AG10803 (cell line): ENCODE measurements at places on chromosomes 2 and 18.

DNA sequence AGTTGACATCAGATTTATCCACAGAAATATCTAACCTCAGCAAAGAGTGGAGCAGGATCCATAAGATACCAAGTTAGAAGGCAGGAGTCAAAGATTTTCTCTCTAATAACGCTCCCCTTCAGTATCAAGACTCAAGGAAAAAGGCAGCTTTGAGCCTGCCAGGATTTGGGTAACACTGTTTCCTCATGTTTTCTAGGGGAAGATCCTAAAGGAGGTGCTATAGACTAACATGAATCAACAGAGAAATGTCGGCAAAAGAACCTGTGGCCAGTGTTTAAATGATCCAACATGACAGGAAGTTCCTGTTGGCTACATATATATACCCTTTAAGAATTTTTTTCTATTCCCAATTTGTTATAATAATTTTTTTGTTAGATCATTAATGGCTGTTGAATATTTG lies 402.3 kb downstream of the TGIF1 start:
- DNase-seq = no peak

- DNase-seq = no peak
Measured at GRCh38 chr2:213991453-213992108, 419.3 kb upstream of the VWC2L start.

GRCh38 chr2:229230256-229230655 lies 40.8 kb downstream of the PID1 start:
- DNase-seq = no peak

- no peak for DNase-seq
Measured at GRCh38 chr2:159802673-159803072, 4.7 kb upstream of the CD302 start.

GRCh38 chr2:82539280-82539621 lies 1919.8 kb downstream of the SUCLG1 start:
- DNase-seq = no peak

- no peak for DNase-seq
Measured at GRCh38 chr18:69491576-69491975, 90.9 kb downstream of the DOK6 start.

DNA sequence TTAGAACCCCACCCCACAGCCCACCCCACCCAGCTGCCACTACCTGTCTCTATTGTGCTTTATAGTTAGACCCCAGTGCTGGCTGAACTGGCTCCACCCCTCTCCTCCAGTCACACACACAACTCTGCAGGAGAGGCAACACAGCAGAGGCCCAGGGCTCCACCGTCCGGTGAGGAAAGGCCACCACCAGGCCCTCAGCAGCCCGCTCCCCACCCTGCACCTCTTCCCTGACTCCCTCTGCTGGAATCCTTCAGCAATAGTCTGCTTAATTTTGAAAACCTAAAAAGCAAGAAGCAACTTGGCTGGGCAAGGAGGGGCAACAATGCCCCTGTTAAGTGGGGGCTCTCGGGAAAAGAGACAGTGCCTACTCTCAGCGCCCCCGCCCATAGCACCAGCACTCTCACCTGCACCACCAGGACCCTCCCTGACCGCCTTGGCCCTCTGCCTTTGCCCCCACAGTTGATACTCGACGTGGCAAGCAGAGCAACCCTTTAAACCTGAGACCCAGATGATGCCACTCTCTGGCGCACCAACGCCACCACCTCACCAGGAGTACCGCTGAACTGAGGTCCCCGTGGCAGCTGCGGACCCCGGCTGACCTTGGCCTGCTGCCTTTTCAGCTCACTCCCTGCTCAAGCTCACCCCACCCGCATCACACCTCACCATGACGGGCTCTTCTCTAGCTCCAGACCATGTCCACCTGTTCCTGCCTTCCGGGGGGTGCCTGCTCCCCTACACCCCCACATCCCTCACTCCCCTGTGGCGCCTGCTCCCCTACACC lies 45.7 kb downstream of the NDUFA10 start:
- peak; percentile 39 for DNase-seq

DNA sequence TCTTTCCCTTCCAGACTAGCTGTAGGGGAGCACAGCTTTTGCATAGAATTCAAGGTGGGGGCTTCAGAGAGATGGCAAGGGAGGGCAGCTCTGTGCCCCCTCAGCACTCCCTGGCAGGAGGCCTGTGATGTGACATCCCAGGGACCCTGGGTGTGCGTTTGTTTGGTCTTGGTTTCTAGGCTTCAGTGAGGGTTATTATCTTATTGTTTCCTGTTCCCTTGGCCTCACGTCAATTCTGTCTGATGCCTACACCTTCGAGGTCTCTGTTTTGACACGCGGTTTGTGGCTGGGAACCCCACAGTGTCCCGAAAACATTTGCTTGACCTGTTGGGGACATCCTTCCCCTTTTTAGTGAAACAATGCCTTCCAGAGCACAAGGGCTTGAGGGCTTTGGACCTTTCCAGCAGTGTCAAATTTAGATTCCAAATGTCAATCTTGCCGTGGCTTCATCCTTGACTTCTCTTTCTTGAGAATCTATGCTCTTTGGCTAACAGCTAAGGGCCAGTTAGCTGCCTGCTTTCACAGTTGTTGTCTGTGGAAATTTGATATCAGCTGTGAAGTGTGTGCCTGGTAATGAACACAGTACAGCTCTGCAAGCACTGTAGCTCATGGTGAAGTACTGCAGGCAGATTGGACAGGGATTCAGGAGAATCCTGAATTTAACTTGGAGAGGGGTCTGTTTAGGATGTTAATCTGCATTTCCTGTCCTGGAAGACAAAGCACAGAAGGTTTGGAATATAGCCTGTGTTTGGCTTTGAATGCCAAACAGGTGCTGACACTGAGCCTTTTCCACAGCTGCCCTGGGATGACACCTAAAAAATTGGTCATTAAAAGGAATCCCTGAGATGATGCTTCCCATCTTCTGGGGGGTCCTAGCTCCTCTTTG lies 108.2 kb upstream of the CXCR4 start:
- no peak for DNase-seq

DNA sequence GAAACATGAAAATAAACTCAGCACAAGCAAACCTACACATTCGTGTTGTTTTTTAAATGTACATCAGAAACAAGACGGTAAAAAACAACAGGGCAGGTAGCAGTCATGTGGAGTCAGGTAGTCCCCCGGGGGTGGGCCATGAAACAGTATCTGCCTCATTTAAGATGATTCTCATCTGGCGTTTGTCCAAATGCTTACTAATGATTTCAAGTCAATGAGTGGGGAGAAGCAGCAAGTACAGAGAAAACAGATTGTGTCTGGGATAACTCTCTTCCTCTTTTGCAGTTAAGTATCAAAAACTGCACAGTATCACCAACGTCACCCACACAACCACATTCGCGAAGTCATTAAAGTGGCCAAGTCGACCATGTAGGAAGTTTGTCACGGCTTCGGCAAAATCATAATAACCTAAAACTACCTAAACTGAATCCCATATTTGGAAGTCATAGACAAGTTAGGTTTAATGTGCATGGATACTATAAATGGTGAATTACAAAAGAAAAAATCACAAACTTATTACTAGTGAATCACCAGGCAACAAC lies 1.3 kb downstream of the LAPTM4A start:
- peak; percentile 65 for DNase-seq

DNA sequence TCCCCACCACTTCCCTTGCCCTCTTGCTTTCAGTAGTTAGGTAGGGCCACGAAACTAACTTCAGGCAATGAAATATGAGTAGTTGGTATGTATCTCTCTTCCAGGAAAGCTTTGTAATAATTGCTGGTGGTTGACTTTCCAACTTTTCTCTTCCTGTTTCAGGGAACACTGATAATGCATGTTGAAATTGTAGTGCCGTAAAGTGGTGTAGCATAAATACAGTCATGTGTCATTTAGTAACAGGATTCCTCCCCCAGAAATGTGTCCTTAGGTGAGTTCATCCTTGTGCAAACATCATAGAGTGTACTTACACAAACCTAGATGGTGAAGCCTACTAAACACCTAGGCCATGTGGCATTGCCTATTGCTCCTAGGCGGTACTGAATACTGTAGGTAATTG lies 429.2 kb downstream of the PID1 start:
- no peak for DNase-seq

DNA sequence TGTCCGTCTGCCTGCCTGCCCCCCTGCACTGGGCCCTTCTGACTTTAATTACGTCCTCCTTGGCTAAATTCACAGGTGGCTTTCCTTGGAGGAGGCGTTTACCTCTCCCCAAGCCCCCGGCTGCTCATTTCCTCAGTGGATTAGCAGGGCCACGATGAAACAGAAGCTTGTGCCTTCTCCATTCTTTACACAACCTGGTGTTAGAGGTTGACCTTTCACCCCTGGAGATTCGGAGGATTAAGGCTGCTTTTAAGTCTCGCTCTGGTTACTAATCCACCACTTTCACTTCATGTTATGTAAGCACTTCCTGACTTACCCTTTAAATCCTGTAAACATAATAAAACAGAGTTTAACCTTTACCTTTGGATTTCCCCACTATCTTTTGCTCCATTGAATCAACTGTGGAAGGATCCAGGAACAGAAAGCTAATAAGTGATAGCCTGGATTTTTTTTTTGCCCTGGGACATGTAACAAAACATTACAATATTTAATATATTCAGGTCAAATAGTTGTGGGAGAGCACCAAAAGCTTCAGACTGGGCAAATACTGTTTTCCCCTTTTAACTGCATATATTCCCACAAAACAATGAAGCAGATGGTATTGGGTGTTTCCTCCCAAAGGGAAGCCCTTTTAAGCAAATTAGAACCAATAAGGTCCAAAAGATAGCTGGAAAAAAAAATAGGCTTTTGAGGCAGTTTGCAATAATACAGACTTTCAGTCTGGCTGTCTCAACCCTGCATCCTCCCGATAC lies 370.2 kb downstream of the EN1 start:
- no peak for DNase-seq

DNA sequence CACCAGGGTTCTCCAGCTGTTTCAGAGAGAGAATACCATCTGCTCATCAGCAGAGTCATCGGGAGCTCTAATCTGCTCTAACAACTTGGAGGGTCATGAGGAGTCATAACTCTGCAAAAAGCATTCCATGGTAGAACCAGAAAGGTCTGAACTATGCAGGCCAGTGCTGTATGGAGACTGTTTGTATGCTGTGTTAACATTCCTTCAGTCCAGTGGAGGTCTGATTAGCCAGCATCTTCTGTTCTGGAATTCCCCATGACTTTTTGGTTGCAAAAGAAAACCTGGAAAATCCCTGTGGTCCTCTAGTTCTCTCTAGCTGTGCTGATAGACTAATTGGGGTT lies 9.4 kb upstream of the ITGB6 start:
- peak; percentile 97 for DNase-seq

DNA sequence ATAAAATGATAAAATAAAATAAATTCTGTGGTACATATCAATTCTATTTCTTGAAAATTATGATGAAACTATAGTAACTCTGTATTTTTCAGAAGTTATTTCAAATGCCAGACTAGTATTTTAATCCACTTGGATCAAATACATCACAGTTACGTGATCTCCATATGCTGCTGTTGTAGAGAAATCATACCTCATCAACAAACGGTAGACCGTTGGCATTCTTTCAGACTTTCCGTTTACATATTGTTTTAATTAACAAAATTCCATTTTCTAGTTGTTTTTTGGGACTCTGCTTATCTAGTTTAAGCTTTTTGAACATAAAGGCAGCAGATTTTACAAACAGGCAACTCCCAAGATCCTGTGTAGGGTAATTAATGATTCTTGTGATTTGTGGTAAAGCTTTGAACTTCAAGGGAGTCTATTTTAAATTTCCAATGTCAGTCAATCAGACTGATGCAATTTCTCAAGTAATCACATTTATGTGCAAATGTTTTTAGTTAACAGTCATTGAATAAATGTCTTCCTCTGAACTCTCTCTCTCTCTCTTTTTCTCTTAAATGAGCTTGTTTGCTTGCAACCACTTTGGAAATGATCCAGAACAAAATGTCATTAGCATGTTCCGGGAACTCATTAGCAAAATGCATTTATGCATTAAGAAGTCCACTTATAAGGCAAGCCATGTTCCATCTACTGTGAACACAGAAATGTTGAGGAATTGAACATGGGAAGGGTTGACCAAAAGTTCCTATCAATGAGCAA lies 31.8 kb downstream of the NYAP2 start:
- no peak for DNase-seq

GRCh38 chr2:227339098-227339599 lies 14.1 kb downstream of the MFF start:
- DNase-seq = no peak

- no peak for DNase-seq
Measured at GRCh38 chr18:46652372-46652771, 4.6 kb downstream of the LOXHD1 start.

DNA sequence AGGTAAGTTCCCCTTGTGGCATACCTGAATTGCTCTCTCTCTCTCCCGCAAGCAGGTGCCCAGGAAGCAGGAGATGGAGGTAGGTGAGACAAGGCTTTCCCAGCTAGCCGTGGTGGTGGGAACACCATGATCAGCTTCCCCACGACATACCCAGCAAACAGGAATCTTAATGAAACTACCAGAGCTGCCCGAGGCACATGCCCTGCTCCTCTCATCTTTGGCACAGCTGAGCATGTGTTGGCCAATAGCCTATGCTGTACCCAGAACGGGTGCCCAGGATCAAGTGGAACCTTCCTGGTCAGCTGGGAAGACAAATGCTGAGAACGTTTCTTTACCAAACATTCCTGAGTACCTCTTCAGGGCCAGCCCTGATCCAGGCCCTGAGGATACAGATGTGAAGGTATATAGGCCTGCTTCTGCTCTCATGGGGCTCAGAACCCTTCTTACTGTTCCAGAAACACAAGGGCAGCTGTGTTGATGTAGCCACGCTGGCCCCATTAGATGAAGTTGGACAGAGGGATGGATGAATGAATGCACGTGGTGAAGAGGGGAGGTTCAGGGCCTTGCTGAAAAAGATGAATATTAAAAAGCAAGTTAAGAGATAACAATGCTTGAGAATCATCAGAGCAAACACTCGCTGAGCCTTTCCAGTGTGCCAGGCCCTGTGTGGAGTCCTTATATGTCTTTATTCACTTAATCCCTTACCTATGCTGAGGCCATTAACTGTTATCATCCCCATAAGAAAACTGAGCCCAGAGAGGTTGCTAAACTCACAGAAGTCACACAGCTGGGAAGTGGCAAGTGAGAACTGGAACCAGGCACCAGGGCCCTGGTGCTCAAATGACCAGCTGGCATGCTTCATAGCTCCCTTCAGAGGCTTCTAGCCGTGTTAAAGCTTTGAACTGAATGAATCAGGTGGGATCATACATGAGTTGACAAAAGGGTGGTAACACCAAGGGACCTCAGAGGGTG lies 68.8 kb upstream of the TMEM247 start:
- no peak for DNase-seq
